Activated CD8-positive, alpha-beta memory T cell treated with anti-CD3 and anti-CD28 coated beads for 24 hours (primary cell): ENCODE measurements at places on chromosomes 4 and X.

GRCh38 chrX:153562546-153562945 is 36.4 kb downstream of the CCNQ start:
- DNase-seq: no peak

DNA sequence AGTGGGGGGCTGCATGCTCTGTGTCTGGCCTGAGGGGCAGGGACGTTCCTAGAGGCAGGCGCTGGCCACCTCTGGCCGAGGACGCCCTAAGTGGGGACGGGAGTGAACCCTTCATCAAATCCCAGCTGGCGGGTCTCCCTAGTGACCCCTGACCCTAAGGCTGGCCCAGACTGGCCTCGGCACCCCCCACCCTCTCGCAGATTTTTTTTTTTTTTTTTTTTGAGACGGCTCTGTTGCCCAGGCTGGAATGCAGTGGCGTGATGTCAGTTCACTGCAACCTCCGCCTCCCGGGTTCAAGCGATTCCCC is 988 bp upstream of the MXD4 start:
- DNase-seq: no peak

- no peak for DNase-seq
Measured at GRCh38 chr4:126405369-126405982, 1090.7 kb downstream of the FAT4 start.

- no peak for DNase-seq
Measured at GRCh38 chr4:114108869-114109268, 129.4 kb upstream of the ARSJ start.

DNA sequence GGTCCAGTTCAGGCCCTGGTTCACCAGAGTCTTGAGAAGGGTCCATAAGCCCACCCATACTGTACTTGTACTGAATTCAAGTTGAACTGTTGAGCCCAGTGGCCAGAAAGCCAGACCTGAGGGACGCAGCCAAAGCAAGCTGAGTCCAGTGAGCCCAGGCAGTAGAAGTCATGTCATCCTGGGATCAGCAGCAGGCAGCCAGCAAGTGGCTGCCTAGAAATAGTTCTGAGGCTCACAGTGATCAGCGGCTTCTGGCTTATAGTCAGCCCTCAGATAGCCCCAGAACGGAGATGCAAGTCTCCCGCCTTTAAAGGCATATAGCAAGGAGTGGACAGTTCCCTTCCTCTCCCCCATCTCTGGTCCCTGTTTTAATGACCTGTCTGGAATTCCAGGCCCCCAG is 347.1 kb downstream of the FBXW7 start:
- DNase-seq: no peak

DNA sequence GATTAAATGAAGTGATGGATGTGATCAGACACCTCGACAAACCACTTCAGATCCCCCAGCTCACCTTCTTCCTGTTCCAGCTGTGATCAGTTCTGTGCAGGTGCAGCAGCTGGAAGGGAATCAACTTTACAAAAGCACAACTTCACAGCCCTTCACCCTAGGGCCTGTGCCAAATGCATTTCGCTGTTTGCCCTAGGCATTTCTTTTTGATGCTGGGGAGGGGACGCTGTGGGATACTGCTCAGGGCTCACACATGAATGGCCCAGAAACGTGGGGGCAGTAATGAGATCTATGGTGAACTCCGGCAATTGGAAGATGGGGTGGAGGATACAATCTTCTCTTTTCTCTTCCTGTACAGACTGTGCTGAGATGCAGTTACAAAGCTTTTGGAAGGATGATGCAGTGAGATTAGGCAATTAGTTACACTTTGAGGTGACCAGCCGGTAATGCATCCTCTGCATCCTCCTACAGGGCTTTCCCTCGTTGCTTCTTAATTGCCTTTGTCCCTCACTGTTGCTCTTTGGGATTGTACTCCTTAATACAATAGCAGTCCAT is 215.1 kb upstream of the PITX2 start:
- DNase-seq: no peak
